ENCODE measurements at places on chromosomes 5 and 9.

DNA sequence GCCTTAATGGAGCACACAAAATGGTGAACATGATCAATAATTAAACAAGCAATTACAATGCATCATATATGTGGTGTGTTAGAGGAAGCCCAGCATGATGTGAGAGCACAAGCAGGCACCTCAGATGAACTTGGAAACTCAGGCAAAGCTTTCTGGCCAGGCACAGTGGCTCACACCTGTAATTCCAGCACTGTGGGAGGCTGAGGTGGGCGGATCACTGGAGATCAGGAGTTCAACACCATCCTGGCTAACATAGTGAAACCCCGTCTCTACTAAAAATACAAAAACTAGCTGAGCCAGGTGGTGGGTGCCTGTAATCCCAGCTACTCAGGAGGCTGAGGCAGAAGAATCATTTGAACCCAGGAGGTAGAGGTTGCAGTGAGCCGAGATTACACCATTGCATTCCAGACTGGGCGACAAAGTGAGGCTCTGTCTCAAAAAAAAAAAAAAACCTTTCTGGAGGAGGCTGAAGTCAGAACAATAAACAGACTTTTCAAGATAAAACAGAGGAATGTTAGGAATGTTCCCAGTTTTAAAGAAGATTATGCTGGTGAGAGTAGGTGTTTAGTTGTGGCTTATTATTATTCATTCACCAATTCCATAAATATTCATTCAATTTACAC is 159.4 kb downstream of the CEMIP2 start:
- no peak for DNase-seq

DNA sequence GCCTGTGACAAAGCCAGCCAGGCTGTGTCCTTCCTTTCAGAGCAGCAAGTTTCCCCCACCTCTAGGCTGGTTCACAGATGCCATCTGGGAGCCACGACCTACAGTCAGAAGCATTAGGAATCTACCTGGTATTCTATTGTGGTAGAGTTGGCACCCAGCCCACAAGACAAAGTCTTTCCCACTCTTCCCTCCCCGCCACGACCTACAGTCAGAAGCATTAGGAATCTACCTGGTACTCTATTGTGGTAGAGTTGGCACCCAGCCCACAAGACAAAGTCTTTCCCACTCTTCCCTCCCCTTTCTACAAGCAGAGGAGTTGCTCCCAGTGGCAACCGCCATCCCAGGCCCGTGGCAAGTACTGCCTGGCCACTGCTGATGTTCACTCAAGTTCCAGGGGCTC is 157.8 kb upstream of the TNC start:
- no peak for DNase-seq

DNA sequence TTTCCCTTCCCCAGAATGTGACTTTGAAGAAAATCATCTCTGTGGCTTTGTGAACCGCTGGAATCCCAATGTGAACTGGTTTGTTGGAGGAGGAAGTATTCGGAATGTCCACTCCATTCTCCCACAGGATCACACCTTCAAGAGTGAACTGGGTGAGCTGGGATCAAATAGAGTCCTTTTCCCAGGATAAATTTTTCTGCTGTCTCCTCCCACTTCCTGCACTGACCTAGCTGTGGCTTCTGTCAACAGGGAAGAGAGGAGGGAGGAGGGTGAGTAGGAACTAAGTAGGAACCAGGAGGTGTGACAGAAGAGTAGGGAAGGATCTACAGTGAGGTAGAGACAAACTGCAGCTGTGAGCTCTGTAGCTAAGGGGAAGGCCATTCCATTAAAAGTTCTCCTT is 69.3 kb downstream of the MAMDC2 start:
- DNase-seq, result no peak

- DNase-seq, result no peak
Measured at GRCh38 chr9:123267481-123268198, 746 bp downstream of the STRBP start.

DNA sequence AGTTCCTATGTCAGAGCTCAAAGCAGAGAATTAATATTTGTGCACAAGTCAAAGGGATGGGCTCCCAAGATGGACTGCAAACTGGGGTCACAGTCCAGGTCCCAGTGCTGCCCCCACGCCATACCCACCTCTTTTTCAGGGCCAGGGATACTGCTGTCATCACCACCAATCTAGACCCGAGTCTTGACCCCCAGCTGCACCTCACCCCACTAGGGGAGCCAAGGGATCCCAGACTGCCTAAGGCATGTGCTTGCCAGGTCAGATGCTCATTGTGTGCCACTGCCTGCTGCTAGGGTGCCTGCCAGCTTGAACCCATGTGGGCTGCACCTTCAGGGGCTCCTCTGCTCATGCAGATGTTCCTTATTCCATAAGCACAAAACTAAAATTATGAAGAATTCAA is 215.6 kb upstream of the NREP start:
- DNase-seq, result no peak

DNA sequence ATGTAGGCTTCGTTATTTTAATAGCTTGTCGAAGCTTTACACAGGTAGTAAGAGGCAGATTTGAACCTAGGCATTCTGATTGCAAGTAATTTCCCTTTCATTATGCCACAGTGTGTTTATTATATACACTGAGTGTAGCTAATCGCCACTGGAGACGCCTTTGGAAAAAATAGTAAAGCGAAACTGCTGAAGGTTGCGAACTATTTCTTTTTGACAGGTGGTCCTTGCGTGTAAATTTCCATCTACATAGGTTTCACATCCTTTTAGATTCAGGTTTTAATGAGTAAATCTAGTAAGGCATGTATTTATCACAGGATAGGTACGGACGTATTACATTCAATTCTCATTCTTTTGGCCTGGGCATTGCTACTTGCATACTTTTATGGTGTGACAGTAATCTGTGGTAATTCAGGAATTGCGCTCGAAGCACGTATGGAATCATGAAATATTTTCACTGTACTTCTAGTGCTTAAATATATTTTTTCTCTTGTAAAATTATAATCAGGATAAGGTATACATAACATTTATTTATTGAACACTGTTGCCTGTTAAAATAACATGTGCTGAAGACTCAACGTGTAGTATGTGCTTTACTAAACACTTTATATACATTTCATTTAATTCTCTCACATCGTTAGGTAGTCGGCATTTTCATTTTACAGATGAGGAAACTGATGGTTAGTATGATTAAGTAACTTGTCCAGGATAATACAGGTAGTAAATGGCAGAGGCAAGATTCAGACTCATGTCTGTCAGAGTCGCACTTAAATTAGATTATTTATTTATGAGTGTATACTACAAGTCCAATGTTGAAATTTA is 1.8 kb downstream of the MARCHF6 start:
- no peak for DNase-seq

DNA sequence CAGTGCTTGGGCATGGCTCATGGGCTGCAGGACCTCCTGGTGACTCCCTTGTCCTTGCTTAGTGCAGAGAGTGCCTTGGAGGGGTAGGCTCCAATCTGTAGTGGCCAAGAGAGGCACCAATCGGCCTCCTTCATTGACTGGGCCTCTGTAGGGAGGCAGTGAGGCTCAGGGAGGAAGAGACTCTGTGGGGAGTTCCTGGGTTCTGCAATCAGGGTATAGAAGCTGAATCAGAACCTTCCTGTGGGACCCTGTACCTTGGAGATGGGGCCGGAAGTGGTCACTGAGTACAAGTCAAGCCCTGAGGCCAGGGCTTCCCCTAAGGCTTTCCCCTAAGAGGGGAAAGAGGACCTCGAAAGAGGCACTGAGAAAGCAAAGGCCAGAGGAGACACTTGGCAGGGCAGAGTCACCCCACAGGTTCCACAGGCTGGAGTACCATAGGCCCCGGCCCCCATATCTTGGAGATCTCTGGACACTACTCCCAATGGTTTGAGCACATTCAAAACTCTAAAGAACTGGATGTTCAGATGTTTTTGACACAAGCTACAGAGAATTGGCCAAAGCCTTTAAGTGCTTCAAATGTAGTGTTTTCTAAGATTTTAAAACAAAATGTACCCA is 190.5 kb downstream of the HSPA4 start:
- no peak for DNase-seq

- DNase-seq, result no peak
Measured at GRCh38 chr9:92661127-92661526, 8.8 kb downstream of the IPPK start.

- no peak for DNase-seq
Measured at GRCh38 chr9:1718836-1719235, 296.3 kb upstream of the SMARCA2 start.

DNA sequence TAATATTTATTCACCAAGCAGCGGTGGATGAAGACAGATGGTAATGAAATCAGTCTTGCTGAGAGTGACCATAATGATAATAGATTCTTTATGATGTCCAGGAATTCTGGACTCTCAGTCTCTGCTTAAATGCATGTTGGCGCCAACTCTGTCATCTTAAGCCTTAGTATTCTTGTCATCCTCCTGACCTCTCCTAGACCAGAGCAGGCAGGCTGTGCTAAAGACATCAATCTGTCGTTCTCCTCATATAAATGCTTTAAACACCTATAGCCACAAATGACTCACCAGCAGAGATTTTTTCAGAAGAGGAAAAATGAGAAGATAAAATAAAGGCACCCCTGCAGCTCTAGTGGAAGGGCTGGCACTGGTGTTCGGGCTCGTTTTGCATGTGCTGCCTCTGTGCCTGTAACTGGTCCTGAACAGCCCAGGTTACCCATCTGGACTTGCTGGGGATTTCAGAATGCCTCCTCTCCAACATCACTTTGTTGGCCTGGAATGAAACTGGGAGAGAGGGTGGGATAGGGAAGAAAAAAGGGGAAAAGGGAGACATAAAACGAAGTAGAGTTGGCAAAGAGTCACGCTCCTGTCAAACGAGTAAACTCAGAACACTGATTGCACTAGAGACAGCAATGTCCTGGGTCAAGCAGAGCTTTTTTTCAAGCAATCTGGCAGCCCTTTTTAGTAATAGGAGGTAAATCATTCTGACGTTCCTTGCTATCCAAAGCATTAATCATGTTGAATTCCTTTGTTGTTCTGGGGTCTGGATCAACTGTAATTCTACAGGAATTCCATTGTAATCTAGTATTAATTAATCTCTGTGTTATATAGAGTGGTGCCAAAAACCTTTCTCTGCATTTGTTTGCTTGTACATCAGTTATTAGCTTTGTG is 195.5 kb upstream of the CLINT1 start:
- DNase-seq, result no peak

DNA sequence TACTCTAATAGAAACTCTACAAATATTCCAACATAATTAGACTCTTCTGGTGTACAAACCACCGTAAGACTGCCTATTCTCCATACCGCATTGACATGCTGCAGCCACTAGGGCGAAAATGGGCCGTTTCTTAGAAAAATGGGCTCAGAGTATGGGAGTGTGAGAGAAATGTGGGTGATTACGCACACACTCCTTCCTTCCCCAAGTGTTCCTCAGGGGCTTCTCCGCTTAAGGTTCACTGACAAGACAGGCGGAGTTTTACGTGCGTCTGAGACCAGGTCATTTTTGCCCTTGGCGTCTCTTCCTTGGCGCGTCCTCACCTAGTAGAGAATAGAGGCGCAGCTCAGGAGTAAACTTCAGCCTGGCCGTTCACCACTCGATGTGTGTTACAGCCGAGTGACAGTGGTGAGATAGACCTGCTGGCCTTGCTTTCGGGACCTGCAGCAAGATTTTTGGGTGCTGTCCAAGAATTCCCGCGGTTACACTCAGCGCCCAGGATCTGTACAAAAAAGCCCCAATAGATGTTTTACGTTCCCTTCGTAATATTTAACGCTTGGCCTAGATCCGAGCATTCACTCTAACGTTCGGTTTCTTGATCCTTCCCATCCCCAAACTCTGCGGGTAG is 1.8 kb upstream of the NTRK2 start:
- DNase-seq, result no peak

DNA sequence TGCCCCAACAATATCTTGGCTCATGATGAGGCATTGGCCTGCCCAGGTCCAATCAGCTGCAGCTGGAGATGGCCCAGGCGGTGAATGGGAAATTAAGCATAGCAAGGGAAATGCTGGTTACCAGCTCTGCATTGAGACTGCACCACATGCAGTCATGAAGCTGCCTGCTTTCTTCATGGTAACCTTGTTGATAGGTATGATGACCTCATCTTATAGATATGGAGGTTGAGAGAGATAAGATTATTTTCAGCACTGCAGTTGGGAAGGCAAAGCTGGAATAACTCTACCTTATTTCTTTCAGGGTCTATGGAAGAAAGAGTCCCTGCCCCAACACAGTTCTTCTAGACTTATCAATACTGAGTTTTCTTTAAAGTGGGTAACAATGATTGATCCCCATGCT is 180.1 kb downstream of the ICE1 start:
- DNase-seq, result no peak

GRCh38 chr5:2261004-2261703 is 378.4 kb upstream of the IRX4 start:
- no peak for DNase-seq

DNA sequence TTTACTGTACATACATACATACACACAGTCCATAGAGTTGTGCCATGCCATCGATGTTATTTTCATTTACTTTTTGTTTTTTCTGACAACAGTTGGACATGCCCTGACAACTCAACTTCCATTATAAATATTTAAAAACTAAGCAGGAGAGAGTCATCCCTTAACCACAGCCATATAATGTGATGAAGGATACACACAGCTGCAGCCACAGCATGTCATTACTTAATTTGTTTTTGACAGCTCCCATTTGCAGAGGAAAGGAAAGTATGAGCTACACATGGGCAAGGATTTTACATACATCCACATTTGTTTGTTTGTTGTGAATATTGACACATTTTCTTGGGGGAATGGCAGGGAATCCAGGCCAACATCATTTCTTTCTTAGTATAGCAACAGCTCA is 91.5 kb upstream of the TUT7 start:
- DNase-seq, result no peak

DNA sequence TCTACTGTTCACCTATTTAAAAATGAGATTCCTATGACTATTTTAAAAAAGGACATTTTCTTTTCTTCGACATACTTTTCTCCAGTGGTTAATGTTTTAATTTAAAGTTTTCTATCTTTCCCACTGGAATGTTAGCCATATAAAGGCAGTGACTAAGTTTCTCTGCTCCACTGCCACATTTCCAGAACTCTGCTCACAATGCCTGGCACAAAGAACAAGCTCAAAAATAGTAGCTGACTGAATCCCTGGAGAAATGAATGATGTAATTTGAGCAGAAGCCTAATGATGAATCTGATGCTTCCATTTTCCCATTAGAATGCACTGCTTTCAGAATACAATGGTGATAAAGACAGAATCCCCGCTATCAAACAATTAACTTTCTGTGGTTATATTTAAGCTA is 817.8 kb downstream of the MTRR start:
- DNase-seq, result no peak

DNA sequence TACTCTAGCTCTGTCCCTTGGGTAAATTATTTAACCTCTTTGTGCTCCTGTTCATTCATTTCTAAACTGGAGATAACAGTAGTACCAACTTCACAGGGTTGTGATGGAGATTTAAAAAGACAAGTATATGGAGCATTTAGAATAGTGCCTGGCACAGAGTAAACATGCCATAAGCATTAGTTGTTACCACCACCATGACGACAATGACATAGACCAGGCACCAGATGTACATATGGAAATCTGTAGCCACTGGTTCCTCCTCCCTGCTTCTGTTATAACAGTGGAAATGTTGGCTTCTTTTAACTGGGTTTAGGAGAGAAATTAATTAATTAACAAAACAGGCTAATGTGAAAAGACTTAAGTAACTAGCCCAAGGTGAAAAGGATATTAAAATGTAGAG is 217.5 kb downstream of the DENND1A start:
- no peak for DNase-seq

Data from stimulated activated CD4-positive, alpha-beta T cell treated with anti-CD3 and anti-CD28 coated beads, TNF-alpha, amount 100 ng/mL, for 24 hours (primary cell).